ENCODE measurements at places on chromosomes 3 and 15. TPM values are rescaled to one million over a fixed set of nuclear protein-coding genes. Genes with fewer than 3 reads are reported as not detected.

HIGD2B gene
- not detected for total RNA-seq

CELF6 gene
- 1.3 TPM for total RNA-seq

GRCh38 chr3:183626877-183627594 lies 8.4 kb upstream of the KLHL24 start:
- peak; percentile 8 for DNase-seq

GOLIM4 gene
- 56.2 TPM for total RNA-seq

DNA sequence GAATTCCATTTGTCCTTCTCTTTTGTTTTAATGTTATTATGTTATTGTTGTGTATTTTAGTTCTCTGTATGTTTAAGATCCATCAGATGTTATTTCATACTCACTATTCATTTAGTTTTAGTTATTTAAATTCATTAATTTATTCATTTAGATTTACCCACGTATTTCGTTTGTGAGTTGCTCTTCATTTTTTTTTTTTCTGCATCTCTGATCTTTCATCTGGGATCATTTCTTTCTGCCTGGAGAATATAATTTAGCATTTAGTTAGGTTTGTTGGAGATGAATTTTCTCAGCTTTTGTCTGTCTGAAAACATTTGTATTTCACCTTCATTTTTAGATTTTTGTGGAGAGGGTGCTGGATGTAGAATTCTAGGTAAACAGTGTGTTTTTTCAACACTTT lies 12.9 kb downstream of the NEO1 start:
- DNase-seq, result no peak

CBLB gene
- total RNA-seq, result 59.4 TPM

GRCh38 chr3:184042617-184043016 lies 10.2 kb upstream of the HTR3C start:
- DNase-seq, result no peak

POTEB gene
- not detected for total RNA-seq

ASB14 gene
- 3.4 TPM for total RNA-seq

GRCh38 chr3:8736436-8736835 lies 2.8 kb downstream of the CAV3 start:
- DNase-seq, result peak; percentile 59

- peak; percentile 20 for DNase-seq
Measured at GRCh38 chr15:73375755-73376305, 7.1 kb upstream of the HCN4 start.

DNA sequence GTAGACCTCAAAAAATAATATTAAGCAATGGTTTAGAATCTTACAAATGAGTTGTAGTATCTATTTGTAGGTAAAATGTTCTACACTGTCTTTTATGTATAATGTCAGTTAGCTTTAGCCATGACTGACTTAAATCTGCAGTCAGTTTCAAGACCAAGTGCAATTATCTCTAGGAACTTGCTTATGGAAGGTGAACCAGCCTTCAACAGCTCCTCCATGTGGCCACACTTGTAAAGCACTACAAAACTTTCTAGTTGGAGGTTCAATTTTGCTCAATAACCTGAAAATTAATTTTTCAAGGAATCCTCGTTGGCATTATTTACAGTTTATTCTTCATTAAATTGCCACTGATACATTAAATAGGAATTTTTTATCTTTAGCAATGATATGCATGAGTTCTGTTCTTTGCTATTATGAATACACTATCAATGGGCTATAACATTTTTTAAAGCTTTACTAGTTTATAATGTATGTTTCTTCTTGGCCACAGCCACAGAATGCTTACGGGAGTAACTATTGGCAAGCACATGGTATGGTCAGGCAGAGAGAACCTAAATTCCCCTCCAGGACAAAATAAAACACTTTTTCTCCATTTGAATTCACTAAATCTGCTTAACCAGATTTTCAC lies 315.3 kb upstream of the UBE2E2 start:
- DNase-seq, result peak; percentile 34

GRCh38 chr3:133832802-133833144 lies 27.2 kb downstream of the SRPRB start:
- no peak for DNase-seq

- DNase-seq, result no peak
Measured at GRCh38 chr3:4595710-4596113, 102.6 kb downstream of the ITPR1 start.

EHHADH gene
- total RNA-seq, result 3.8 TPM

DNA sequence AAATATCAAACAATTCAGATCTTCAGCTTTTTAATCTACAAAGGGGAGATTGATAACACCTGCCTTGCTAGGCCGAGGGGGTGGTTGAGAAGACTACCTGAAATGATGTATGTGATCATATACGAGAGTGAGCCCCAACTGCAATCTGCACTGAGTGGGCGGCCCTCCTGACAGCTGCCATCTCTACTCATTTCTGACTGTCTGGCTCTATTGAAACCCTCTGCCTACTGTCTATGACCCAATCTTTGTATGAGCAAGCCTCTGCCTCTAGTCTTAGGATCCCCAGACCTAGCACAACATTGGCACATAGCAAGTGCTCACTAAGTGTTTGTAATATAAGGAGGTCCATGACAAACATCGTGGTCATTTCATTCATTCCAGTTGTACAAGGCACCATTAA lies 144.4 kb upstream of the NR2F2 start:
- no peak for DNase-seq

DNA sequence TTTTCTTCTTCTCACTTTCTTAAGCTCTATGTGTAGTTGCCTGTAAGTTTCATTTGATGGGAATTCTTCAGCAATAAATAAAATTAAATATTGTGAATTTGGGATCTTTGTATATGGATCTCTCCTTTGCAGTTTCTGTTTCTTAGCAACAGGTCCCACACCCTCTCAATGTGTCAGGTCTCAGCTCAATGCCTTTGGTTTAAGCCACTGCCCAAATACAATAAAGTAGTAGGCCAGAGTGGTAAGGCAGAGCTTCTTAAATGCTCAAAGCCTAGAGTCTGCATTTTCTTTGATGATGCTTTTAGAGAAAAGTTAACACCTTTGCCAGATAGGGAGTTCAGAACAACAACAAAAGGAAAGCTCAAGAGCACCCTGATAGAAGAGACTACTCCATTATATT lies 343.7 kb downstream of the NSUN3 start:
- DNase-seq, result no peak

GRCh38 chr3:106428565-106428994 lies 559.8 kb upstream of the CBLB start:
- DNase-seq, result peak; percentile 61

- no peak for DNase-seq
Measured at GRCh38 chr3:8233938-8234337, 267.7 kb upstream of the LMCD1 start.

GRCh38 chr3:135997554-135998320 lies 32.2 kb downstream of the PPP2R3A start:
- no peak for DNase-seq

- DNase-seq, result no peak
Measured at GRCh38 chr3:151673974-151674373, 59.8 kb upstream of the AADACL2 start.
